Activated naive CD8-positive, alpha-beta T cell treated with anti-CD3 and anti-CD28 coated beads for 36 hours (primary cell): ENCODE measurements at places on chromosomes 1 and 21. TPM values are rescaled to one million over a fixed set of nuclear protein-coding genes. Genes with fewer than 3 reads are reported as not detected.

The CD2 gene
- total RNA-seq: 291 TPM

DNA sequence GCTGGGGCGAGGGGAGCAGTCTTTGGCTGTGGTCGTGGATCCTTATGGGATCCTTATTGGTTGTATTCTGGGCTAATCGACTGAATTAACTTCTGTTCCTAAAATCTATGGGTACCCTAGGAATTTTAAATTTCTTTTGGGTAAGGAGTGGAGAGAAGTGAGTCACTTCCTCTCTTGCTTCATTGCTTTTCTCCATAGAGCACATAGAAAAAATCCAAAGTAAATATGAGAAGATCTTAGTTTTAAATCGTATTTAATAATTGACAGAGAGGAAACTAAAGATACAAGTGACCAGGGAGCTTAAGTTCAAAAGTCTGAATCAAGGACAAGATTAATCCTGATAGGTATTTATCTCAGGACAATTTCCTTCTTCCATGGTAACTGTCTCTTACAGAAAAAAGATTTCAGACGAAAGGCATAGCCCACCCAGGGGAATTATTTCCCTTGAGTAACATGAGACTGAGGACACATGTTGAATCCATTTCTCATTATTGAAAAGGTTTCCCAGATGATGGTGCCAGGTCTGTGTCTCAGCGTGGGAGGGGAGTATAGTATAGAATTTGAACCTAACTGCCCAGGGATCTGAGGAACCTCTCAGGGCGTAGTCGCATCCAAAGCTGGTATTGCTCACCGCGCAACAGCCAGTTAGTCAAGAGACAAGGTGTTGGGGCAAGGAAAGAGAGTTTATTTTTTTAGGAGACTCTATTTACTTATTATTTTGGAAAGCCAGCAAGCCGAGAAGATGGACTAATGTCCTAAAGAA lies 28.7 kb upstream of the FASLG start:
- no peak for DNase-seq

DNA sequence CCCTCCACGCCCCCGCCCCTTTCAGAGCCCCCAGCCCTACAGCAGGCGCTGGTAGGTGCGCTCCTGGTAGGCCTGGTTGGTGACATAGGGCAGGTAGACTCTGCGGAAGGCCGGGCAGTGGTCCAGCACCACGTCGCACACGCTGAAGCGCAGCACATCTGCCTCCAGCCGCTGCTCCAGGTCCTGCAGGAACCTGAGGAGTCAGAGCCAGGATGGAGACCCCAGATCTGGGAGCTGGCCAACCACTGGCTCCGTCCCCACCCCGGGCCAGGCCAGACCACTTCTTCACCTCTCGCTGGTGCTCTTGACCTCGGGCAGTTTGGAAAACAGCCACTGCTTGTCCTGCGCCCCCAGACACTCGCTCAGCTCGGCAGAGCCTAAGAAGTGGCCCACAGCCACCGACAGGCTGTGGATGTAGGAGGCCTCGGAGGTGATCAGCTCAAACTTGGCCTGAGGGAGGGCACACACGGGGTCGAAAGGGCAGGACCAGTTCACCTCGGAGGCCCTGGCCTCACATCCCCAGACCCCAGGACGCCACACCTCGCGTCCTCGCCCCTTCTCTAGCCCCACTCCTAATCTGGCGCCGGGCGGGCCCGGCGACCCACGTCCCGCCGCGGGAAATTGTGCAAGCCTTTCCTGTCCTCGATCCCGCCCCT lies 6.4 kb downstream of the ARHGEF19 start:
- DNase-seq: no peak

GRCh38 chr21:43343992-43344886 lies 82.7 kb downstream of the SIK1 start:
- no peak for DNase-seq

DNA sequence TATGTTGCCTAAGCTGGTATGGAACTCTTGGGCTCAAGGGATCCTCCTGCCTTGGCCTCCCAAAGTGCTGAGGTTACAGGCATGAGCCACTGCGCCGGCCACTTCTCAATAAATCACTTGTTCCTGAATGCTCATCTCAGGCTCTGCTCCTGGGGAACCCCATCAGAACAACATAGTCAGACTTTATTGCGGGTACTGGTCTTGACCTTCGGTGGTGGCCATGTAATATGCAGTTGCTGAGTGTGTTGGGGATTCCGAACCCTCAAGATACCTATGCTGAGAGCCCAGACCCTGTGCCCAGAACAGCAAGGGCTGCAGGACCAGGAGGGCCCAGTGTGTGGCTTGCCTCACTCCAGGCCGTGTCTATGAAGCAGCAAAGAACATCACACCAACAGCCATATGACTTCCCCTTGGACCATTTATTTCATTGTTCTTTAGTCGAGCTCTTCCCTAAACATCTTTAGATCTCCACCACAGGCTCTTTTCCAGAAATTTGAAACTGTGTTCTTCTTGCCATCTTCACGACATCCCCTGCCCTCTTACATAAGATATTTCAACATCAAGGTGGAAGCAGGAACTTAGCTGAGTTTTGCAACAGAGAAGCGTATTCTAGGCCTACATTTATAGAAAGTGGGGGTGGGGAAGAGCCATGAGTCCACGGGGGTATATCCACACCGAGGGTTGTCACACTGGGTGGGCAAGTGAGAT lies 12.7 kb upstream of the SDHB start:
- DNase-seq: no peak

The GSTM5 gene
- total RNA-seq: 0.06 TPM

DNA sequence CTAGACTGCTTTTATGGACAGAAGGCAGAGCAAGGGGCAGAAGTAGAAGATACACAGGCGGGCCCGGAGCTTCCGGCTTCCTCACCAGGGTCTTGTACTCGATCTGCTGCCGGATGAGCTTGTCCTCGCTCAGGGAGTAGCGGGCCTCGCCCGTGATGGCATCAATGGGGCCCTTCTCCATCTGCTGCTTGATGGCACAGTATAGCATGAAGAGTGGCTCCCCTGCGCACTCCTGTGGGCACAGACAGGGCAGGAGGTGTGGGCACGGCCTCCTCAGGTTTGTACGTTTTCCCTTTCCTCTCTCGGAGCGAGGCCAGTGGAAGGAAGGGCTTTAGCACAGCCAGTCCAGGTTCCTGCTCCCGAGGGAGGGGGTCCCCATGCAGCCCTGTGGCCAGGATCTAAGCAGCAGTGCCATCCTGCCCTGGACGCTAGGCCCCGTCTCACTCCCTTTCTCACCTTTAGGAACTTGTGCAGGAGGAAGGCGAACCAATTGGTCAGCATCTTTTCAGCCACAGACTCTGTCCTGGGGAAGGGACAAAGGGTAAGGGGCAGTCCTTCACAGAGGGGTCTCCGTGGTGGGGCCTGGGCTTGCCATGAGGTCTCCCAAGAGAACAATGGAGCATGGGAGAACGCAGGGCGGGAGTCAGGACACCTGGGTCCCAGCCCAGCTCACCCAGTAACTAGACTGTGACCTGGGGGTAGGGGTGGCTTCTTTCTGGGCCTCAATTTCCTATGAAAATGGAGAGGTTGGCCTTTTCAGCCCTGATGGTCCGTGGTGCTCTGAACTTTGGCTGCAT lies 128.8 kb upstream of the CD34 start:
- DNase-seq: no peak

DNA sequence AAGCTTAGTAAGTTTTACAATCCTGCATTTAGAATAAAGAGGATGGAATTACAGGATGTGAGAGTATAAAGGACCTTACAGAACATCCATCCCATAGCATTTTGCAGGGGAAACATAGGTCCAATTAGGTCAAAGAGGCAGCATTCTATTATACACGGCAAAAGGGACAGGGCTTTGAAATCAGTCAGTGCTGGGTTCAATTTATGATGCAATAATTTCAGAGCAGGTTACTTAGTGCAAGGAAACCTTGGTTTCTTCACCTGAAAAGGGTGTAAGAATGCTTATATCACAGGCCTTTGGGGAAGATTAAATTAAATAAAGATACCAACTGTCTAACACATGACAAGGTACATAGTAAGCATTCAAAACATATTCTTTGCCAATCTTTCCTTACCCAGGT lies 17.1 kb upstream of the NTNG1 start:
- DNase-seq: no peak
